ENCODE measurements at places on chromosomes 1 and 21. TPM values are rescaled to one million over a fixed set of nuclear protein-coding genes. Genes with fewer than 3 reads are reported as not detected.

ZCCHC17 gene
- polyA plus RNA-seq = 28.5 TPM

DNA sequence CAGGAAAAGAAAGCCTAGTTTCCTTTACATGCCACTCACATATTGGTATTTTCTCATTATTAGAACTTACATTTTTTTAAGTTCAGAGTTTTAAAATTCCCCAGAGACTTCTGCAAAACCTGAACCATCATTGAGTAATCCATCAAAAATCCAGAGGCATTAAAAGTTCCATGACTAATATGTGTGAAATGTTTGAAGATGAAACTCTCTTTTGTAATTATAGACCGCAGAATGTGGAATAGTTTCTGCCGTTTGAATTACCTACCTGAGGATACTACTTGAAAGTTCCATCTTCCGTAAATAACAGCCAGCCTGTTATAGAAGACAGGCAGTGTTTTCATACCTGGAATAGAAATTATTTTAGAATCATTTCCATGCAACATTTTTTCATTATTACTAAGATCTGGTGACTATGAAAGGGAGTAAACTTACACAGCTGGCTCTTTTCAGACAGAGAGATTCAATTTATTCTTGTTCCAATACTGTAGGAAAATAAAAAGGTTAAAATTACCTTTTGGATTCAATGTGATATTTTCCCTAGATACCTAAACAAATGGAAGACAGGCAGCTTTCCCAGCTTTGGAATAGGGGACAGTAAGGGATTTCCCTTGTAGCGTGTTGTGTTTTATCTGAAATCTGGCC is 131.4 kb downstream of the ST6GALNAC5 start:
- DNase-seq = no peak

DNA sequence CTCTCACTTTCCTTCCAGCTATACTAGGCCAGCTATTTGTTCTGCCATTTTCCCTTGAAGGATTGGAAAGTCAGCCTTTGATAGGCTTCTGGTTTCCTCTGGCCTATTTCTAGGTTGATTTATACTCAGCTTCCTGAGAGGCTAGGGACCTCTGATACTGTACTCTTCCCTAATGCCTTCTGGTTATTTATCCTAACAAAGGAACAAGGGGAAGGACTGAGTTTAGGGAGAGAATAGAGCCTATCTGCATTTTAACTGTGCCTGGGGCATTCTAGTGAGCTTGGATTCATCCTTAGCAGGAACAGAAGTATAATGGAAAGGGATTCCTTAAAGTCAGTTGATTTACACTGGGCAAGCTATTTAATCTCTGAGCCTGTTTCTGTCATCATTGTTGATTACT is 11.8 kb upstream of the TMEM39B start:
- DNase-seq = no peak

GRCh38 chr1:21490774-21491487 is 18.3 kb upstream of the ALPL start:
- DNase-seq = no peak

GRCh38 chr1:24951337-24951736 is 21.3 kb upstream of the RUNX3 start:
- DNase-seq = no peak

DNA sequence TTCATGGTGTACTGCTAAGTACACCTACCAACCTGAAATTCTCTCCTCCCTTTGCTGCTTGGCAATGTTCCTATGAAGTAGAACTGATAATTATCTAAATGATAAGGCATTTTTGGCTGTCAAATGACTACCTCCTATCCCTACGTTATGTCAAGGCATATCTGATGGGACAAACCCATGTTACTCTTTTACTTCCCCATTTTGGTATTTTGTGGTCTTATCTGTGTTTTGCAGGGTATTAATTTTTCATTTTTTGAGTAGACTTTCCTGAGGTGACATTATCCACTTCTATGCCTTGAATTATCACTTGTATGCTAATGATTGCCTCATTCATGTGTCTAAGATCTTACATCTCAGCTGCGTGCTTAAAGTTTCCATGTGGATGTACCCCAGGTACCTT is 499.6 kb upstream of the B3GALT2 start:
- DNase-seq = no peak

- no peak for DNase-seq
Measured at GRCh38 chr1:186535388-186536133, 74.6 kb upstream of the PDC start.

GRCh38 chr1:39499668-39500067 is 8.2 kb downstream of the BMP8A start:
- DNase-seq = no peak

DNA sequence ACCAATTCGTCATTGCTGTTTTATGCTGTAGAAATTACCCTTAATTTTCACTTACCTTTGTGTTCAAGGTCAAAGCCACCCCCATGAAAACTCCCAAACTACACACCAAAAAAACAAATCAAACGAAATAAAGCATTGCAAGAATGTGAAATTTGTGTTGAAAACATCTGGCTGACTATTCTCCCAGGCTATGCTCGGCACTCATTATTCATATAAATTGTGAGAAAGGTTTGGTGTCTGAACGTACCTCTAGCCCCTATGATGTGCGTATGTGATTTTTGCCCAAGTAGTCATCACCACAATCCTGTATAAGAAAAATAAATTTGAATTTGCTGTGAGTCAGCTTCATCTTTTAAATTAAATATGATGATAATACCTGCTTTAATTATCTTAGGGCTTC is 34.9 kb downstream of the ADAMTS1 start:
- DNase-seq = no peak

GRCh38 chr21:35222541-35222941 is 173.4 kb upstream of the RUNX1 start:
- peak; percentile 43 for DNase-seq

SCAMP3 gene
- 55.5 TPM for polyA plus RNA-seq

RAB13 gene
- 110 TPM for polyA plus RNA-seq

DNA sequence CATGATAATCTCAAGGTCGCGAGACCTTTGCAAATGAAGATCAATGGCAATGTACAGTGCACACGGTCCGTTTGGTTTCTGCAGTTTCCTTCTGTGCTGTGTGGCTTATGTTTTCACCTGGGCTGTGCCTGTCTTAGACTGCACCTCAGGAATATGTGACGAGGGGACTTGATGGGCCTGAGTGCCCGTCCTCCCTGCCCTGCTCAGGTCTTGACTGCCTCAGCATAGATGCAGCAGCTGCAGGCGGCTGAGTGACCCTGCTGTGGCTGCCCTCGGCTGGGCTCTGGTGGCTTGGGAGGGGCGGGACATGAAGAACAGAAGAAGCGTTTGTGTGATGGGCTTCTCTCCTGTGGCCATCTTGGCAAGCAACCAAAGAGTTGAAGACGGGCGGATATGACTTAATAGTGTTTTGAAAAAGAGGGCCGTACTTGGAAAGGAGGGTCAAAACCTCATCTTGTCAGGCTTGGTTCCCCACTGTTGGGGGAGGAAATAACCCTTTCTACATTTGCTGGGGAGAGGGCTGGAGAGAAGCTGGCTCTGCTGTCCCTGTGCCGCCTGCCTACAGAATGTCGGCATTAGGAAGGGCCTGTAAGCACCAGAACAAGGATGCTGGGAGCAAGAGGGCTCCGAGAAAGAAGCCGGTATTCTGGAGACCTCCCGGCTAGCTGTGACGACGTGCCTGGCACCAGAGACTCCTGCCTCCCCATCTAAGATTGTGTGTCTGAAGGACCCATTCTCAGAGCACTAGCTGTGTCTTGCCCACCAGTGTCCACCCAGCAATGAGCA is 7.1 kb downstream of the MYBPHL start:
- peak; percentile 39 for DNase-seq

NOS1AP gene
- polyA plus RNA-seq = 2.7 TPM

DNA sequence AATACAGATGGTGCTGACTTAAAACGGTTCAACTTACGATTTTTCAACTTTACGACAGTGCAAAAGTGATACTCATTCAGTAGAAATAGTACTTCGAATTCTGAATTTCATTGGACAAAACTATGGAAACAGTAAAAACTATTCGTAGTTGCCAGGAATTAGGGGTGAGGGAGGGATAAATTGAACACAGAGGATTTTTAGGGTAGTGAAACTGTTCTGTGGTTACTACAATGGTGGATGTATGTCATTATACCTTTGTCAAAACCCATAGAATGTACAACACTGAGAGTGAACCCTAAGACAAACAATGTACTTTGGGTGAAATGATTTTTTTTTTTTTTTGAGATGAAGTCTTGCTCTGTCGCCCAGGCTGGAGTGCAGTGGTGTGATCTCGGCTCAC is 7.5 kb downstream of the DDR2 start:
- DNase-seq = no peak

C1orf116 gene
- polyA plus RNA-seq = 45.7 TPM

TPTE gene
- polyA plus RNA-seq = not detected

DNA sequence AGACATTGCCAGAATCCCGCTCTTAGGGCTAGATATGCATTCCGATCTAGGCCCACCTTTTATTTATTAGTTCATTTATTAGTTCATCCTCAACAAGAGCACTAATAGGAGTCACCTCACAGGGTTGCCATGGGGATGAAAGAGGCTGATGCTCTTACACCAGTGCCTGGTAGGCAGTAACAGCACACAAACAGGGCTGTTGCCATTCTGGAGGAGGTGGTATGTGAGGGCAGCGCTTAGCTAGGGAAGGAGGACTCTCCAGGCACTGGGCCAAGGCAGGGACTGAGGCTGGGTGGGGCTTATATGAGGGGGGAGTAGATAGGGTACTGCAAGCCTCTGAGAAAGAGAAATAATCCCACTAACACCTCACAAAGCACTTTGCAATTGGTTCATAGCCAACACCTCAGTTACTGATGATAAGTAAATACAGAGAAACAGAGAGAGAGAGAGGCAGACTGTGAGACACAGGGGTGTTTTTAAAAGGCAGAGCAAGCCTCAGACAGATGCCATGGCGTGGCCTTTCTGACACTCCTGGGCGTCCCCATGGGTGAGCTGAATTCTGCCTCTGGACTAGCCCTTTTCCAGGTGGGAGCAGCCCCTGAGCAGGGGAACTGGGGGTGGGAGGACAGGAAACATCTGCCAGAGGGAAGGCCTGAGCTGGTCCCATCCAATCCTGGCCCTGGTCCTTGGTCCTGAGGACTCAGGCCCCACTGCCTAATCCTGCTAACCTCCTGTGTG is 5.9 kb downstream of the FCGR2A start:
- DNase-seq = no peak

GRCh38 chr1:74766579-74766978 is 33.6 kb downstream of the TYW3 start:
- no peak for DNase-seq

GRCh38 chr1:34342334-34342733 is 165.6 kb downstream of the C1orf94 start:
- no peak for DNase-seq

DNA sequence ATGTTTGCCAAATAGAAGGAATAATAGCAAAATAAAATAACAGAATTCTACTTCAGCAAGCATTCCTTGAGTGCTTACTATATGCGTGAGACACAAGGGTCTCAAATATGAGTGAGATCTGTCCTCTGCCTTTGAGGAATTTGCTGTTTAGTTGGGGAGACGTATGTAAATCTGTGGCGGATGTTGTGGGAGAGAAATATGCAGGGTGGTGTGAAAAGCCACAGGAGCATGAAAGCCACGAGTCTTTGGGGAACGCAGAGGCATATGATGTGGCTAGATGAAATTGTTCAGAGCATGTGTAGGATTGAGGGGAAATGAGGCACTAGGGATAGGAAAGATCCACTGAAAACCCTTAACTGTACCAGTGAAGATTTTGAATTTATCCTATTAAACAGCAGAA is 244.4 kb downstream of the PBX1 start:
- no peak for DNase-seq

DNA sequence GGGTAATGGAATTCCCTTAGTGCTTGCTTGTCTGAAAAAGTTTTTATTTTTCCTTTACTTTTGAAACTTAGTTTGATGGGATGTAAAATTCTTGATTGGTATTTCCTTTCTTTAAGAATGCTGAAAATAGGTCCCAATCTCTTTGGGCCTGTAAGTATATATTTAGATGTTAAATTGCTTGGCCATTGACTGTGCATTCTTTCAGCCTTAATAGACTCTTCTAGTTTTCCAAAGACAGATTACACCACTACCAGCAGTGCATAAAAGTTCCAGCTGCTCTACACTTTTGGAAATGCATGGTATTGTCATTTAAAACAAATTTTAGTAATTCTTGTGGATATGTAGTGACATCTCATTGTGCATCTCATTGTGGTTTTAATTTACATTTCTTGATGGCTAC is 464.8 kb upstream of the USP24 start:
- no peak for DNase-seq

- DNase-seq = no peak
Measured at GRCh38 chr1:241838897-241839296, 9.1 kb upstream of the EXO1 start.

- no peak for DNase-seq
Measured at GRCh38 chr1:4762146-4762545, 107.7 kb downstream of the AJAP1 start.

SYDE2 gene
- 6.2 TPM for polyA plus RNA-seq

CELSR2 gene
- 11.3 TPM for polyA plus RNA-seq

TIPRL gene
- polyA plus RNA-seq = 35.3 TPM

SPATA21 gene
- polyA plus RNA-seq = not detected

GRCh38 chr1:69088571-69088970 is 479.2 kb upstream of the LRRC7 start:
- DNase-seq = no peak

SELE gene
- polyA plus RNA-seq = 0.84 TPM

- no peak for DNase-seq
Measured at GRCh38 chr1:218620956-218621355, 275.8 kb downstream of the TGFB2 start.

DNA sequence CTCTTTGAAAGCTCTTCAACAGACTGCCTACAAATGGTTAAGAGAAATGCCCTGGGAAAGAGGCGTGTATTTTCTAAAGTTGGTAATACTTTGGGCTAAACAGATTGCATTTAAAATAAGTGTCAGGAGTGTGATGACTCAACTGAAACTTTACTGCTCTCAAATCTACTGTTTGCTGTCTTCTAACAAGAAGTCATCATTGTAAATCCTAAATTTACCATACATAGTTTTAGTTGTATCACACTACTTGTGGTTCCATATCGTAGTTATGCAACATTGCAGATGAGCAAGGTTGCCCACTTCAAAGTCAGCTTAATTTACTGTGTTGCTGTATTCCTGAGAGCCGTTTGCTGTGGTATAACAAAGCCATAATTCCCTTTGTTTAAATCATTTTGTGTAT is 59.6 kb downstream of the RGS21 start:
- no peak for DNase-seq

GRCh38 chr21:45823100-45823681 is 158.4 kb upstream of the COL6A1 start:
- no peak for DNase-seq

- no peak for DNase-seq
Measured at GRCh38 chr1:1086911-1087341, 12.8 kb upstream of the RNF223 start.

NES gene
- 26.5 TPM for polyA plus RNA-seq

GRCh38 chr1:25871704-25872494 is 3.6 kb downstream of the PAQR7 start:
- DNase-seq = no peak
